Hematopoietic multipotent progenitor cell treated with erythropoietin and hydrocortisone succinate and interleukin-3 and kit ligand, for 15 days (in vitro differentiated cells): ENCODE measurements at places on chromosomes 4 and X.
A peak's percentile ranks its signal among the peaks of the same experiment; 100 is the strongest.

- DNase-seq: no peak
Measured at GRCh38 chrX:115324194-115324593, 34.7 kb downstream of the LUZP4 start.

DNA sequence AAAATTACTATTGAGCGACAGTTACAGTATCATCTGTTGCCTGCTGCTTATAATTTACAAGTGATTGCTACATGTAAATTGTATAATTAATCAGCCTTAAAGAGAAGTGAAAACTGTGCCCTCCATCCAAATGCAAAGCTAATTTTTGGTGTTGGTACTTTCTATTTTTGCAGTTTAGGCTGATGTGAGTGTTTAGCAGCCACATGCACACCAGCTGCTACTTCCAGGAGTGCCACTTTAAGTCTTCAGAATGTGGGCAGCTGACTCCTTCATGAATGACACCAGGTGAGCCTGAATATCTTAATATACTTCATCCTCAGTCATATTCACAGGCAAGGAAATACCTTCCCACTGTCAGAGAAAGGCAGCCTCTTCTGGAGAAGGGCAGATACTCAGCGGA, 149.8 kb upstream of the RASGEF1B start:
- no peak for DNase-seq

- DNase-seq: no peak
Measured at GRCh38 chr4:118754890-118755289, 69.7 kb downstream of the METTL14 start.

DNA sequence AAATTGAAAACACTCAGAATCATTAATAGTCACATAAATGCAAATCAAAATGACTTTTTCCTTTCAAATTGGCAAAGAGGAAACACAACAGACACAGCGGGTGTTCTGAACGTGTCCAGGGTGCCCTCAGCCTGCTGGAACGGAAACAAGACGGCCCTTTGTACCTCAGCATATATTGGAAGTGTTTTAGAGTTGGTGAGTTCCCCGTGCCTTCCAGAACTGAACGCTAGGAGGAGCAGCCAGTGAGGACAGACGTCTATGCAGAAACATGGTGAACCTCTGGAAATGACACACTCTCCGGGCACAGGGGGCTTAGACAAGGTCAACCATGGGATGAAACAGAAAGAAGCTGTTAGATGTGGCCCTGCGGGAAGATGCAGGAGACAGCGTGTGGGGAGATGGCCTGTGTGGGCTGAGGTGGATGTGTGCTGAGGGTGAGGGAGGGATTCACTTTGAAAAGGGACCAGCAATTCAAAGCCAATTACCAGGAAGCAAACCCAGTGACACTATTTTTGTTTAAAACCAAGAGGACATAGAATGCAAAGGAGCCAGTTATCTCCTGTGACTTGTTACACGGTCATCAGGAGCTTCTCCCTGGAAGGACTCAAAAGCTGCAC, 40.4 kb downstream of the RNF212 start:
- DNase-seq: peak; percentile 69

DNA sequence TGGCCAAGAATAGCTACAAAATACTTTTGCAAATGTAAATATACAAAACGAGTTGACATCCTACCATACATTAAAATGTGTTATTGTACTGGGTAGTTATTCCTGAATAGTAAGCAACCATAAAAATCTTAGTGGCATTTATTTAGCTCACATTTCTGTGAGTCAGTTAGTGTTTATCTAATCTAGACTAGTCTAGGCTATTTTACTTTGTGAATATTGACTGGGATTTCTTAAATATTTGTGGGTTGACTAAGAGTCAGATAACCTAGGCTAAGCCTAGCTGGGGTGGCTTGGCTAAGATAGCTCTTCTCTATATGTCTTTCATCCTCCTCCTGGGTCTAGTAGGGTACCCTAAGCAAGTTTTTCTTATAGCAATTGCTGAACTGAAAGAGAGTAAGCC, 543.8 kb upstream of the DIAPH2 start:
- DNase-seq: no peak

DNA sequence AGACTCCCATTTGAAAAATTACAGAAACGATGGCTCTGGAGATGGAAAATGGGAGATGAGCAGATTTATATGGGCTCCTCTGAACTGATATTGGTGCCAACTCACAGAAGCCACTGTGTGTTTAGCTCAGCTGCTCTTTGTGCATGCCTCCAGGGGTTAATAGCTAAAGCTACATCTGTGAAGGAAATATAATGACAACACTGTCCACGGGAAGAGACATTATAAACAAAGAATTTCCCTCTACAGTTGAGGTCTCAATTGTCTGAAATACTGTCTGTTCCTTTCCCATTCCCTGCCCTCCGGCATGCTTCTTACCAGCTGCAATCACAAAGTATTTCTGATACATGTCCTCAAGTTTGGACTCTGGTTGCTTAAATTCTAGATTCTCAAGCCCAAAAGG, 40.4 kb downstream of the PPA2 start:
- no peak for DNase-seq

- no peak for DNase-seq
Measured at GRCh38 chr4:166311169-166311568, 438.1 kb downstream of the TLL1 start.

DNA sequence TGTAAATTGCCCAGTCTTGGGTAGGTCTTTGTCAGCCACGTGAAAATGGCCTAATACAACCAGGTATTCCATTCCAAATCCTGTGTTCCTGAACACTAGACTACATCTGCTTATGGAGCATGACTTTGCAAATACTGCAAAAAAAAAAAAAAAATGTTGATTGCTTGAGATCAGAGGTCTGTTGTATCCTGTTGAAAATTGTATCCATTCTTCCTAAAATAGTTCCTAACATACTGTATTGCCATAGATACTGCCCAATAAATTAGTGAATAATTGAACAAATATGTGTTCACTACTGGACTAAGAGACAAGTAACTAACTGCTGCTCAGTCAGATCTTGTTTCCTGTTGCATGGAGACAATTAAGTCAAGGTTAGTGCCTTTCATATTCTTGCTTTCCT, 164.3 kb upstream of the PABPC4L start:
- no peak for DNase-seq

DNA sequence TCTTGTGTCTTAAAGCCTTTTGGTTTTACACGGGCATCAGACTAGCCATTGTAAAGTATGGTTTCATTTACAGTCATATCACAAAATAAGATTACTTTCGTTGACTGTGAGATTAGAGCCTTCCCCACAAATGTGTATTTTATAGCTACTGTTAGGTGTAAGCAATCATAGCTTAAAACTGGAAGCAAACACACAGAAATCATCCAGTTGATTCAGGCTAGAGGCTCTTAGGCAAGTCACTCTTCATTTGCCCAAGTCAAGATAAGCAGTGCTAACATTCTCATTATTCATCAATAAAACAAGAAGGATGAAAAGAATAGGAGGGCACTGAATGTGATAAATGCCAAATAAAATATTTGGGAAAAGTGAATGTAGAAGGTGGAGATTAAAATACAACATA, 448.7 kb upstream of the FAM241A start:
- DNase-seq: no peak

DNA sequence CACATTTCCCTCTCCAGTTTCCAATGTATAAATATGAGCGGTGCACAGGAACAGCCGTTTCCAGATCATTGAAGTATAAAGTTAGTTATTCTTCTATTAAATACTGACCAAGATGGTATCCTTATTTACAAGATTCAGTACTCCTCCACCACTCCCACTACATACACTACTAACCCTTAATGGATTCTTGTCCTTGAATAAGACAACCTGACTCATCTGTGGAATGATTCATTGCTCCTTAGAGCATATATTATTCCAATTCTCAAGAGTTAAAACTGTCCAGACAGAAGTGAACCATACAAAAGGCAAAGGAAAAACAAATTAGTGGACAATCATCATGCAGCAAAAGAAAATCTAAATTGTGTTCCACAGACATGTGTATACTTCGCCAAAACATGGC, 373.3 kb downstream of the IDS start:
- no peak for DNase-seq

DNA sequence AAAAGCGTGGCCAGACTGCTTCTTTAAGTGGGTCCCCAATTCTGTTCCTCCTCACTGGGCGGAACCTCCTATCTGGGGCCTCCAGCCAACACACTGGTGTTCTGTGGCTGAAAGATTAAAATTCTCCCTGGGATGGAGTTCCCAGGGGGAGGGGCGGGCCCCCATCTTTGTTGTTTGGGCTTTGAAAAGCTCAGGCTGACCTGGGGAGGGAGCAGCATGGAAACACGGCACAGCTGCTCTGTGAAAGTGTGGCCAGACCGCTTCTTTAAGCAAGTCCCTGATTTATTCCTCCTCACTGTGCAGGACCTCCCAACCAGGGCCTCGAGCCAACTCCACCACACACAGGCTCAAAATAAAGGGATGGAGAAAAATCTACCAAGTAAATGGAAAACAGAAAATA, 219.5 kb downstream of the TMEM47 start:
- no peak for DNase-seq

- no peak for DNase-seq
Measured at GRCh38 chr4:3330707-3331106, 37.9 kb downstream of the RGS12 start.

GRCh38 chrX:15751155-15751819, 13.2 kb downstream of the CA5B start:
- no peak for DNase-seq

- no peak for DNase-seq
Measured at GRCh38 chrX:130909469-130910136, 6.6 kb upstream of the ENOX2 start.

DNA sequence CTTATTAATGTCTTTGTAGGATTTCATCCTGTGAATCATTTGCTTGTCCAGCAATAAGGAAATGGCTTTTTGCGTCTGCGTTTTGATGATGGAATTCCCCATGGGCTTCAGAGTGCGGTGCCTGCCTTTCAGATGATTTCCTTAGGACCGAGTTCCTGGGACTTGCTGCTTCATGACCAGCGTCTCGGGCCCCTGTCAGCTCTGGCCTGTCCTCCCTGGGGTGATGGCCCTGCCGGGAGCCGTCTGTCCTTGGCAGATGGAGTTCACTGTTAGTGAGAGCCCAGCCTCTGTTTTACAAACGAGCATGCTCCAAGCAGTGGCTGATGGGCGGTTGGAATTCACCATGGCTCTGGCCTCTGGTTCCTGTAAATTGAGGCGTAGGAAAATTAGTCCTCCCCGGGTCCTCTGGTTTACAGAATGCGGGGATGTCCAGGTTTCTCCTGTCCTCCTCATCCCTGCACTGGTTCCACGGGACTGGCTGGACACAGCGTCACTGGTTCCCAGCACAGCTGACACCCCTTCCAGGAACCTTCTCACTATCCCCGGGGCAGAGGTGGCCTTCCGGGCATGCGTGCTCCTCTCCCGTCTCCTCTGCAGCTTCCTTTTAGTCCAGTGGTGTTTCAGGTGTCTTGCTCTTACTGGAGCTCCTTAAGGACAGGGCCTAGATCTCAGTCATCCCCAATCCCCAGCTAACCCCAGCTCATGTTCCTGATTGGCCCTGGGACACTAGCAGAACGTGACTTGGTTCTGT, 34.9 kb downstream of the TBC1D14 start:
- DNase-seq: no peak

GRCh38 chr4:179465131-179465797, 2023.0 kb upstream of the AGA start:
- no peak for DNase-seq

DNA sequence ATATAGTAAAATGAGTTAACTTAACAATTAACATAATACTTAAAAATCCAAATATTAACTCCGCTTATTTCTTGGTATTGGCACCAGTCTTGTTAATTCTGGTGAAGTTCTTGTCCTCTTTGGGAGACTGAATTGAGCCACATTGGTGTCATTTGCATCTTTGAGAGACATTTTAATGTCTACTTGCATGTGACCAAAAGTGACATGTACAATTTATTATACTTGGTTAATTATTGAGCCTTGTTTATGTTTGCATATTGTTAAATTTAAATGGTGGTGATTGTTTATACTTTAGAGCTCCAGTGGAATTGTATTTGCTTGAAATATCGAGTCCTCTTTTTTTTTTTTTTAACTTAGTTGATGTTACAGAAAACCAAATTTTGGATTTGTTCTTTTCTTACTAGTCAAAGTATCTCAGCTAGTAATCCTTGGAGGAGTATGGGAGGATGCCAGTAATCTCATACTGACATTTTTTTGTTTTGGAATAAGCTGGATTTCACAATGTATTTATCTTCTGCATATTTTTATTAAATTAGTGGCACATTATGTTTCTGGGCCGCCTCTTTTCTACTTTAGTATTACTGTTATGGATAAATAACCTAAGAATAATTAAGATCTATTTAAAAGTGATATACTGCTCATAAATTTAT, 3.9 kb downstream of the SPCS3 start:
- no peak for DNase-seq

- peak; percentile 47 for DNase-seq
Measured at GRCh38 chrX:107676559-107677378, 48.5 kb downstream of the PRPS1 start.

DNA sequence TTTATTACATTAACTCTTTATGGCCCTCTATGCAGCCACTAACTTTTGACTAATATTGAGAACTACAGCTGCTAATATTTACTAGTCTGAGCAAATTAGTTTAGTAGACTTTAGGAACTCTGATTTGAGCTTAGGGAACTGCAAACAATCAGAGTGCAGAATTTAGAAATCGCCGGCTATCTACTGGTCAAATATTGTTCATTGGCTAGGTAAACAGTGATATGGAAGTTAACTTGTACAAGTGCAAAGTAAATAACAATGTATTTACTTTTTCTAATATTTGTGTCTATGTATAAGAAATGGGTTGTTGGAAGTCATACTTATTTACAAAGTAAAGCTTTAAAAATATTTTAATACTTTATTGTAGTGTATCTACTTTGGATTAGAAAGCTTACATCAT, 279.6 kb downstream of the CFAP299 start:
- no peak for DNase-seq

GRCh38 chr4:40844261-40844660, 94.5 kb downstream of the NSUN7 start:
- no peak for DNase-seq

GRCh38 chr4:95549246-95550114, 707 bp upstream of the UNC5C start:
- no peak for DNase-seq

DNA sequence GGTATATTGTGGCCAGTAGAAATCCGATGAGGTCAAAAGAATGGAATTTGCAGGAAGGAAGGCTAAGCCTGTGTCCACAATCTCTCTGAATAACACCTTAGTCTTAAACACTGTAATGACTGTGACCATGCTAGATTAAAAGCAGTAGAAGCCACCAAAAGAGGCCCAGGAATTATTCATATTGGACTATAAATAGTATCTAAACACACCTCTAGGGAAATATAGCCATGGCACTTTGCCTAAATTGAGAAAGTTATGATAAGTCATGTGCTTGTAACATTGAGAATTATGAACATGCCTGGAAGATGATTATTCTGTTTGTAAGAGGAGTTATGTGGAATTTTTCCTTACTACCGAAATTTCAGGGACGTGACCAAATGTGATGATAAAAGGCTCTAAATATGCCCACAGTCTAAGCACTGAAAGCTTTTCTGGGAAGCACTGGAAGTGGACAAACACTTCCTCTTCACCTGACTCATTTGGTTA, 298.5 kb downstream of the KCTD8 start:
- DNase-seq: no peak

- DNase-seq: no peak
Measured at GRCh38 chr4:170035231-170035630, 9.0 kb upstream of the MFAP3L start.
